ENCODE measurements at places on chromosomes 1 and 21.

DNA sequence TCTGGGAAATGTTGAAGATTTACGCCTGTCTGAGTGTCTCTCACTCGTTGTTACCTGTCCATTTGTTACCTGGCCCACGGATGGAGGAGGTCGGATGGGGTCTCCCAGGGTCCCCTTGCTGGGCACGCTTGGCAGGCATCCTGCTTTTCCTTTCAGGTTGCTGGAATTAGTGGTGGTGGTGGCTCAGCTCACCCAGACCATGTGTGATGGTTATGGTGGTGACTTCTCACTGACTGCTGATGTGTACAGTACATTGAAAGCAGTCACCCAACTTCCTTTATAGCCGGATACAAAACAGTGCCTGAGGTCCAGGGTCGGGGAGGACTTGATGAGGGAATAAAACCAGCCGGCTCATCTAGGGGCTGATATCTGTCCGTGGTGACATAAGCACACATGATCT lies 19.5 kb downstream of the MAPKAPK2 start:
- no peak for DNase-seq

DNA sequence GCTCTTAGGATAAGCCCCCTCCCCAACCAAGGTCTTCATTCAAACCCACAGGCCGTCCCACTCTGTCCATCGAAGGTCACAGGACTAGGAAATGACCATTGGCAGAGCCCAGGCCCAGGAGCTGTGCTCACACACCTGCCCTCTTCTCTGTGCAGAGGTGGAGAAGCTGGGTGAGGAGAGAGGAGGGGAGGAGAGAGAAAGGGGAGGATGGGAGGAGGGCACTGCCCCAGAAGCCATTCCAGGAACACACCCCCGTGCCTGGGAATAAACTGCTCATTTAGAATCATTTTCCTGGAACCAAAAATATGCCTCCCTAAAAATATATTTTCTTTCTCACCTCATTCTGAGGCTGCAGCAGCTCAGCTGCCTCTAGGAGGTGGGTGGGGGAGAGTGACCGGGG lies 6.4 kb upstream of the SDC3 start:
- no peak for DNase-seq

DNA sequence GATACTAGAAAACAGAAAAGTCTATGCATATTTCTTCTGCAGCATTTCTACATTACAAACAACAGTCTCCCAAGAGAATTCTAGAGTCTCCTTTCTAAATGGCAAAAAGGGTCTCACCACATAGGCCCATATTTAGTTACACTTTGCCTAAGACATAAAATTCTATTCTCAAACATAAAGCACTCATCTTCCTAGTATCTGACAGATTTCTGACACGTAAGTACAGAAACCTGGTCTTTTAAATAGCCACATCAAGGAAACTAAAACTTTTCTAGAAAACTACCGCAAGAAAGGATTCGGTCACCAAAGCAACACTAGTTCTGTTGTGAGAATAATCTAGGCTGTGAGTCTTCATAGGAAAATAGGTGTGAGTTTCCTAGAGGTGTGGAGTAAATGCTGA lies 33.6 kb upstream of the CTSK start:
- no peak for DNase-seq

DNA sequence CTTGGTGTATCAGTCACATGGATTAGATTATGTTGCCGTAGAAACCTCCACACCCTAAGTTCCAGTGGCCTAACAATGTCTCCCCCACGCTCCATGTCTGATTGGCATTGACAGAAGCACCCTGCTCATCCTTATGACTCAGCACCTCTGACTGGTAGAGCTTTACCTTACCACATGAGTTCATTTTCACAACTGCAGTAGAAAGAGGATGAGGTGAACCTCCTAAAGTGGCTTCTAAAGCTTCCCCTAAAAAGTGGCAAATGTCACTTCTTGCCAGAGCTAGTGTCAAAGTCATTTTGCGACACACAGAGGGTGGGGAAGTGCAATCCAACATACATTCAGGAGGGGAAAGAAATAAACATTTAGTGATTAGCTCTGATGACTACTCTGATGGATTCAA lies 30.6 kb upstream of the LYPD8 start:
- DNase-seq = no peak

GRCh38 chr1:112356765-112357164 lies 39.2 kb upstream of the CTTNBP2NL start:
- no peak for DNase-seq

DNA sequence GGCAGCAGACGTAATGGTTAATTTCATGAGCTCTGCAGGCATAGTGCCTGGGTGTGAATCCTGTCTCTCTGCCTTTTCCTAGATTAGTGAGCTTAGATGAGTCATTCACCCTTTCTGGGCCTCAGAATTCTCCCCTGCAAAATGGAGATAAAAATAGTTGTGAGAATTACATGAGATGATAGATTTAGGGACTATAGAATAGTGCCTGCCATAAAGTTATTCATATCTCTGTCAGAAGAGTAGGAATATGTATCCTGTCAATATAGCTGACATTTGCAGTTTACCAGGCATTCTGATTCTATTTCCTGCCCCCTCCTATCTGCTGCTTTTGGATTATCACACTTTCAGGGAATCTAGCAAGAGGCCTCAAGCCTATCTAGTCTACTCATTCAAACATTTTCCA lies 112.0 kb downstream of the PDE4B start:
- no peak for DNase-seq

GRCh38 chr1:54265659-54266058 lies 65.7 kb downstream of the MRPL37 start:
- DNase-seq = no peak

DNA sequence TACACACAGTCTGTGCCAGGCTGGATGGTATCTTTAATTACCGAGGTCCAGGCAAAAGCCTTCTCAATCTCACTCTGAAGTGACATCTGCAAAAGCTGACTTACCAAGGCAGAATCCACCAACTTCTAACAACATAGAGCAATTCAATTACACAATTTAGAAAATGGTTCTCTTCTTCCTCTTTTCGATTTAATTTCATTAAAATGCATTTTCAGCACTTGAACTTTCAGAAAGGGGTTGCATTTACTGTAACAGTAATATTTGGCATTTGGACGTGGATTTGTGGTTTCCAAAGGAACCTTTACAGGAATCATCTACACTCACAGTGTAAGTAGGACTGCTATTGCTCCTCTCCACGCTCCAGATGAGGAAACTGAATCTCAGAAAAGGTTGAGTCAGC lies 53.3 kb downstream of the ERO1B start:
- DNase-seq = no peak

DNA sequence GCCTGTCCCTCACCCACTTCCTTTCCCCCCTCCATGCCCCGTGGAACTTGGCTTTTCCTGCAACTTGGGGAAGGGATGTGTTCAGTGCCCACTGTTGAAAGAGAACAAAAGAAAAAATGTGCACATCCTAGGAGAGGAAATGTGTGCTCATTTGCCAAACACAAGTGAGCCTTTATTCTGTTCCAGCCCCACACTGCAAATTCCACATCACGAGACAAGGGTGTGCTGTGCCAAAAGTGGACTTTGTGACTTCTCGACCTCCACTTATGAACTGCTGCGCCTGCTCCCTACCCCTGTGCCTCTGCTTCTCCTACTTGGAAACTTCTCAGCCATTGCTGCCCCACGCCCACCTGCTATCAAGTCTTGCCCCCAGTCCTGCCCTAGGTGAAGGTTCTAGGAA lies 97.0 kb upstream of the GRIK3 start:
- DNase-seq = no peak

- peak; percentile 49 for DNase-seq
These were observed 31.7 kb downstream of the PRMT2 start for GRCh38 chr21:46666941-46667740.

DNA sequence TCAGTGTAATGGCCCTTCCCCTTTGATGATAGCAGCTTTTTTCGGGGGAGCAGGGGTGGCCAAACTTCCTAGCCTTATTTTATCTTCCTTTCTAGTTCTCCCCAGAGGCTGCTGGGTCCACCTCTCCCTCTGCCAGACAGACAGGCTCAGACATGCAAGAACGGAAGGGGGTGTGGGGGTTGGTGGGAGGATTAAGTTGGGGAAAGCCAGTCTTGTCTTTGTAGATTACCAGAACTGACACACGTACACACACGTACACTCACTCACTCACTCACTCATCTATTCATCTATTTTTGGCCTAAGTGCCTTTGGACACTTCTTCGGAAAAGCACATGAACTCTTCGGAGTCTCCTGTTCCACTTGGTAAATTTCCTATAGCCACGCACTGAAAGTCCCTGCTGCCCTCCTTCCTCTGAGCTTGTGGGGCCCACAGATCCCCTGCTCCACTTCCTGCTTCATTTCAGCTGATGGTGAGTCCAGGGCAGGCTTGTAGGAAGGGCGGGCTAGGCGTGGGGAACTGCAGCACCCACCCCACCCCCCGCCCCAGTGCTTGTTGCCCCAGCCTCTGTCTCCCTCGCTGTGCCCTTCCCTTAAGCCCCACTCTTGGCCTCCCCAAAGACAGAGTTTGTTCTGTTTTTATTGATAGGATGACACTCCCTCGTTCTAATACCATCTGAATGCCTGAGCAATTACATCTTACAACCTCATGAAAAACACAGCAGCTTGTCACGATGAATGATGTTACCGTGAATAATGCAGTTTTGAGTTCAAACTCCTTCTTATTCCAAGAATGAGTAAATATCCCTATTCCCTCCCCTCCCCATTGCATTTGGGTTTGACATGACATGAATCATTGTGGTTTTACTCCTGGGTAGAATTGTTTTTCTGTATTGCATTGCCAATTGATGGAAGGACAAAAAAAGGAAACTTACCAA lies 60.7 kb upstream of the ATP5PO start:
- DNase-seq = peak; percentile 32

GRCh38 chr21:18334066-18334465 lies 69.5 kb downstream of the TMPRSS15 start:
- DNase-seq = no peak

DNA sequence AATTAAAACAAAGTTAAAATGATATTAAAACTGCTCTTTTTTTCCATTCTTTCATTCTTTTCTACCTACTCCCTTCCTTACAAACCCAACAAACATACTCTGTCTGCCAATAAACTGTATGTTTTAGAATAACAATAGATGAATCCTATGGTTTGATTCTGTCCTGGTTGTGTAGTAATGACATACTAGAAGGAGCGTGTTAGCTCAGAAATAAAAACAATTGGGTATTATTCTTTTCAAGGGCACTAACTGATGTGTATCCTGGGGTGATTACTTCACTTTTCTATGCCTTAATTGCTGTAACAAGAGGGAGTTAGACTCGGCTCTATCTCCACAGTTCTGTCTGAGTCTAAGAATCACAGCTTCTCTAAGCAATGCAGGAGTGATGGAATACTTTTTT lies 194.4 kb downstream of the GIPC2 start:
- DNase-seq = no peak

DNA sequence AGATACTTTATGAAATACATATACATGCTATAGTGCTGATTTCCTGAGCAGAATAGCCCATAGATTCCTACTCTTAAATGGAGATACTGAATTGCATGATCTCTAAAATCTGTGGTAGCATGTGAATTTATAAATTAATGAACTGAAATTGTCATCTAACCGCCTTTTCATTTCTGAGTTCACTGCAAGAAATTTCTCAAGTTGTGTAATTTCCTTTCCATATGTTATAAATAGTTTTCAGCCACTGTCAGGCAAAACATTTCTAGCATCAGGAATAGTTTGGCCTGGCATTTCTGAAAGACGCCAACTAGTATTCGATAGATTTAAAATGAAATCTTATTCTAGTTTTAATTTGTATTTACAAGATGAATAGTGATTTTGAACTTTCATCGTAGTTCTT lies 310.1 kb downstream of the USH2A start:
- no peak for DNase-seq

- DNase-seq = no peak
These were observed 276.3 kb downstream of the MATN1 start for GRCh38 chr1:30447080-30447479.

GRCh38 chr1:185570962-185571361 lies 163.2 kb upstream of the HMCN1 start:
- no peak for DNase-seq

DNA sequence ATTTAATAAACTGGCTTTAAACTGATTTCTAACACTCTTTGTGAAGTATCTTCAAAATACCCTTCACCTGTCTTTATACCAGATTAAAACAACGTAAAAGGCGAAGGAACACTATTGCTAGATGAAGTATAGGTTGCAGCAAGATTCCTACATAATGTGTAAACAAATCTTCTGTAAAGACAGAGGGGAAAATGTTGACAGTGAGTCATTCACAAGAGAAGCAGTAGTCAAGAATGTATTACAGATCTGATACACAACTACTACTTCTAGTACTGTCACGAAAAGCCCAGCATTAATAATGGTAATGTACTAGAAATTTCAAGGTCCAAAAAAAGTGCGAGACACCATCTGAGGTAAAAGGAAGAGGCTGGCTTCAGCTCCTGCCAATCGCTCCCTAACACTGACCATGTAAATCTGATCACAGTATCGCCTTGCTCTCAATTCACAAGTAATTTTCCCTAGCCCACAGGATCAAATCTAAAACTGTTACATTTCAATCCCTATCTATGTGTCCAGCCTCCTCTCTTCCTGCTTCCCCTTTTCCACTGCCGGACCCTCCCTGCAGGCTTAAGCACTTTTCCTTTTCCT lies 290.4 kb downstream of the AKT3 start:
- no peak for DNase-seq

- no peak for DNase-seq
These were observed 480.4 kb upstream of the ZRANB2 start for GRCh38 chr1:71561206-71561605.

GRCh38 chr1:25019337-25020172 lies 89.5 kb upstream of the RUNX3 start:
- no peak for DNase-seq

DNA sequence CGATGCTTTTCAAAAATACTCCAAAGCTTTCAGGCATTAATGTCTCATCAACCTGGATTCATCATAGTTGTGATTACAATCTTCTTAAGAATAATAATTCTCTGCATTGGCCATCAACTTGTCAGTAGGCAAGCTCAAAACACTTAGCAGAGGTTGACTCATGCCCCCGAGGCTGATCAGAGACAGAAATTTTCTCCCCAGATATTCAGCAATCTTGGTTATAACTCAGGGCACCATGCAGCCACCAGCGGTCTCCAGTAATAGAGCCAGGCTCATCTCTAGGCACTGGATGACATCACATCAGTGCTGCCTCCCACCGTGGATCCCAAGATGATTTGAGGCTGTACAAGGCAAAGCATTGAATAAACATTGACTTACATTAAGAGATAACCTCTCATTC lies 14.3 kb upstream of the IFFO2 start:
- no peak for DNase-seq

DNA sequence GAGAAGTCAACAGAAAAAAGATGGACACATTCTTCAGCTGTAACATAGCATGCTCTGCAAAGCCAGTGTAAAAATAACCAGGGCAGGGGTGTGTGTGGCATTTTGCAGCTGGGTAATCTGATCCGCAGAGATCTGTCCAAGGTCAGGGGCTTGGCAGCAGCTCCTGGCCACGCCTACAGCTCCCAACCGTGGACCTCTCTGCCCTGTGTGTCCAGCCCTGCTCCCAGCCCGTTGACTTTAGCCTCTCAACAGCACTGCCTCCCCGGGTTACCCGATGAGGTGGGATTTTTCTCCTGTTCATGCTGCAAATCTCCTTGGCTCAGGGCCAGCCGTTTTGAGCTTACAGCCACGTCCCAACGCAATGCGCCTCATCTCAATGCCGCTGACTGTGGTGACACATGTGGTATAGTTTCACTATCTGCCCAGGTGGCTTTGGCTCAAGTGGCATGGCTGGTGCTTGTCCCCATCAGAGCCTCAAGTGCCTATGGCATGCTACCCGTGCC lies 68.1 kb downstream of the VWA5B1 start:
- no peak for DNase-seq

- peak; percentile 66 for DNase-seq
These were observed 7.6 kb downstream of the TENT5C start for GRCh38 chr1:117613249-117613968.

Data from common myeloid progenitor, CD34-positive (primary cell).